ENCODE measurements at places on chromosomes 7 and 10.

DNA sequence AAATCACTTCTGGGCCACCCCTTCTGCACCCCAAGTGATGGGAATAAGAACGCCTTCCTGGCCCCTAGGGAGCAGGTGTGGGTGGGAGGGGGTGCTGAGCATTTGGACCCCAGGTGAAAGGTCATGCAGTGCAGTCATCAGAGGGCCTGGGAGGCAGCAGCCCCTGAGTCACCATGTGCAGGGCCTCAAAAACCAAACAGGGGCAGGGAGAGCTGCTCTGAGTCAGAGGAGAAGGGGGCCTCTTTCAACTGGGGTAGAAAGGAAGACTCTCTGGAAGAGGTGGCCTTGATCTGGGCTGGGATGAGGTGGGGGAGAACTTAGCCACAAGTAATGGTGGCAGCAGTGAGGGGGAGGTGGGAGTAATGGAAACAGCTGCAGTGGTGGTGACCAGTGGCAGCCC, 164.3 kb downstream of the BUB3 start:
- DNase-seq, result no peak

GRCh38 chr10:66564287-66564686, 361.5 kb upstream of the LRRTM3 start:
- DNase-seq, result no peak

- DNase-seq, result no peak
Measured at GRCh38 chr10:102633287-102633686, 11.0 kb upstream of the TRIM8 start.

- DNase-seq, result no peak
Measured at GRCh38 chr7:108132551-108133265, 2.5 kb upstream of the LAMB4 start.

- DNase-seq, result no peak
Measured at GRCh38 chr10:75483188-75483587, 51.8 kb downstream of the LRMDA start.

GRCh38 chr7:125599387-125599786, 669.8 kb upstream of the POT1 start:
- DNase-seq, result no peak

DNA sequence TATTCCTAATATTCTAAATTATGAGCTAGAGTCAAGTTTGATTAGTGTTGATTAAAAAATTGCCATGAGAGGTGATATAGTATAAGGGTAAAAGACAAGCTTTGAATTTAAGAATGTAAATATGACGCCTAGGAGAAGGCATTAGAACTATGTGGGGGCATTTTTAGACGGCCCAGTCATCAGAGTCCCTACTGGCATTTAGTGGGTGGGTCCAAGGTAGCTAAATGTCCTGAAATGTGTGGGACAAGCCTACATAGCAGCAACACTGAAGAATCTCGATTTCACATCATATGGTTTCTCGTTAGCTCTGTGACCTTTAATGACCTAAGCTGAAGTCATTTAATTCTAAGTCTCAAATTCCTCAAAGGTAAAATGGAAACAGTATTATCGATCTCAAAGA, 133.5 kb downstream of the SGMS1 start:
- no peak for DNase-seq

GRCh38 chr10:124231168-124232155, 138.1 kb upstream of the CHST15 start:
- no peak for DNase-seq

DNA sequence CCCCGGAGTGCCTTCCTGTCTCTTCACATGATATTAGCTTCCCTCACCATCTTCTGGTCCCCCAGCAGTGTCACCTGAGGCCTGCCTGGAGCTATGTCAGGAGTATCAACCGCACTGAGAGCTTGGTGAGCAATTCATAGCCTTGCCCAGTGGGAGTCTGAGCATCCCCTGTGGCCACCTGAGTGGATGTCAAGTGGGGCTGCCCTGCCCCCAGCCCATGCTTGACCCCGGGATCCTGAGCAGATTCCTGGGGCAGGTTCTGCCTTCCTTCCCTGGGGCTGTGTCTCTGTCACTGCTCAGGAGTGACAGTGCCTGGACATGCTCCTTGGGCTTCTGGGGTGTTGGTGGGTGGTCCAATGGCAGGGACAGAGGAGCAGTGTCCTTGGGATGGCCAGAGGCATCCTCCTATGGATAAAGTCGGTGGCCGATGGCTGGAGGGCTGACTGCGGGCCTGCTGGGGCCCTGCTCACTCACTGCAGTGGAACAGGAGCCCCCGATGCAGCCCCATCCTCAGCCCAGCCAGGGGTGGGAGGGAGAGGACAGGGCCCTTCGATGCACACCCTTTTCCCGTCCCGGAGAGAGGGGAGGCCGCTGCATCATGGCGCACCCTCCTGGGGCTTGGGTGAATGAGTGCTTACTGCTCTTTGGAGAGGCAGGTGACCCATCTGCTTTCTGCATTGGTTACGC, 95.7 kb downstream of the BMS1 start:
- DNase-seq, result no peak

- DNase-seq, result no peak
Measured at GRCh38 chr10:123257904-123258456, 103.8 kb downstream of the BUB3 start.

- DNase-seq, result no peak
Measured at GRCh38 chr10:131231965-131232541, 79.5 kb downstream of the TCERG1L start.

DNA sequence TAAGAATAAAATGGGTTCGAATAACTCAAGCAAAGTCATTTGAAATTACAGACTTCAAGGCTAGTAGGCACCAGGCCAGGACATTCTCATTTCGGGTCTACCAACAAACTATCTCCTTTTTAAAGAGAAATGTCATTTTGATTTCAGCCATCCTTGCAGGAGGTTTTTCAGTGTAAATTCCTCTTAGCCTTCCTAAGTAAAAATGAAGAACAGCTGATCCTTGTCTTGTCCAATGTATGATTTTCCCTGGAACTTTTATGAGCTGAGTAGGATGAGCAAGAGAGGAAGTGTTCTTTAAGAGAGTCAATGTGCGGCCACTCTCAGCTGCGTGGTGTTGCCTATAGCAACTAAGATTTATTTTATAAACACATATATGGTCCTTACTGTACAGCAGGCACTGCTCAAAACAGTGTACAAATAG, 110.1 kb downstream of the PLCE1 start:
- no peak for DNase-seq

GRCh38 chr7:31488562-31489203, 25.2 kb upstream of the ITPRID1 start:
- no peak for DNase-seq

DNA sequence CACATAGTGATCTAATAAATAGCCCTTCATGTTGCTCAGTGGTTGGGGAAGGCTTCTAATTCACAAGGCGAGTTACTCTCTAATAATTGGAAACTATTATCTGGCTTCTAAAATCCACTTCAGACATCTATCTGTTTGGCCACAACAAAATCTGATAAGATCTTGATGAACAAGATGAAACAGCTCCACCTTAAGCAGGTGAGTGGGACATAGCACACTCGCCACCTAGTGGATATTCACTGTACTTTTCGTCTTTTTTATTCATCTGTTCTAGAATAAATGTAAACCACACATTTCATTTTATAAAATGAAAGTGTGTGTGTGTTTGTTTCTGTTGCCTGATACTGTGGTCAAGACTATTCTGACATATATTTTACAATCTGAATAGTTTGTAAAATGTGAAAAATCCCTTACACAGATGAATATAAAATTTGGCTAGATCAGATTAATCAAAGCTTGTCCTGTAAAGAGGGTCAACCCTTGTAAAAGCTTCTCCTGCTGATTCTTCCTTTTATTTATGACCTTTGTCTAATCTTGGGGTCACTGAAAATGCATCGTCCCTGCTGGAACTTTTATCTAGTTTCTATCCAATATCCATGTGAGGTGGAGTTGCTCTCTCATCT, 26.5 kb upstream of the CNTNAP2 start:
- DNase-seq, result no peak

GRCh38 chr10:69913606-69914382, 112.1 kb downstream of the COL13A1 start:
- DNase-seq, result no peak

DNA sequence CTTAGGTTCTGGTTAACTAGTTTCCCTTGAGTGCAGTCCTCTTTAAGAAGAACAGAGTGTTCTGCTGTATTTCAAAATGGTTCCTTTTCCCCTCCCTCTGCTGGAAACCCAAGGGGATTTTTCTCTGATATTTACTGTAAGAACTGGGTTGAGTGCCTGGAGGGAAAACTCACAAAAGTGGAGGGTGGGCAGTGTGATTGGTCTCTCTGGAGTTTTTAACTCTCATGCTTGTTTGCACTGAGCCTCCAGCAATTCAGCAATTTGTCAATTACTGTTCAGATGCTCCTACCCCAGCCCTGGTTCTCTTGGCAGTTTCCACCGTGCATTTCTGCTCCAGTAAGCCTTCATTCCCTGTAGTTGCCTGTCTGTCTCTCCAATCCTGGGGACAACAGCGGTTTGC, 273.4 kb upstream of the SORCS1 start:
- DNase-seq, result no peak

DNA sequence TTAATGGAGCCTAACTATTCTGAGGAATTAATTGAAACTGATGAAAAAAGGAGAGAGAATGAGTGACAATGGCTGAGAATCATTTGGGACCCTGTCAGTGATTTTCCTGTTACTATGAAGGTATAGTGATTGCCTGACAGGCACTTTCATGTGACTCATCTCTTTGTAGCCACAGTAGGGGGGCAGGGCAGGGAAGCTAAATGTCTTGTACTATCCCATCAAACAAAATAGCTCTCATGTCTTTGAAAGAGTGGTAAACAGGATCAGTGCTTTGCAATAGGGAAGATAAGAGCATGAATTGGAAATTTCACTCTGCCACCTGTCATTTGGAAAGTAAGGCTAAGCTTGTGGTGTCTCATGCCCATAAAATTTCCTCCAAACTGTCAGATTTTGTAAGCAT, 94.5 kb upstream of the GSDME start:
- DNase-seq, result no peak

- no peak for DNase-seq
Measured at GRCh38 chr10:125235093-125236069, 75.0 kb upstream of the CTBP2 start.

GRCh38 chr10:114893251-114893650, 44.7 kb upstream of the TRUB1 start:
- DNase-seq, result no peak

GRCh38 chr7:3106361-3106826, 62.7 kb upstream of the CARD11 start:
- DNase-seq, result no peak

- no peak for DNase-seq
Measured at GRCh38 chr7:40733578-40733977, 598.8 kb downstream of the SUGCT start.

DNA sequence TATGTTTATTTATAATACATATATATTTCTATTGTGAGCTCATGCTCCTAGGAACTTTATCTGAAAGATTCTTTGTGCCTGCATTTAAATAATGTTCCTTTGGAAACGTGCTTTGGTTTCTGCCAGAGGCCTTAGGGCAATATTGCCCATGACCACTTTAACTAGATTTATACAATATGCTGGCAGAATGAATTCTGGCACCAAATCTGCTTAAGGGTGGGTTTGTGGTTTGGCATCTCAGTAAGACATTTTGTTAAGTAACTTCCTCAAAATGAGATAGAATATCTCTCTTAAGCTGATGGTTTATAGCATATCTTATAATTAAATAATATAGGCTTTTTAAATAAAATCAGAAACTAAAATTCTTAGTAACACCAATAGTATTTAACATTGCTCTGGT, 252.9 kb downstream of the RNLS start:
- DNase-seq, result no peak

GRCh38 chr10:98404571-98405359, 10.2 kb downstream of the PYROXD2 start:
- no peak for DNase-seq

GRCh38 chr10:44883593-44884331, 27.4 kb upstream of the TMEM72 start:
- no peak for DNase-seq

All from stimulated activated CD4-positive, alpha-beta T cell treated with anti-CD3 and anti-CD28 coated beads, TNF-alpha, amount 100 ng/mL, for 4 hours (primary cell).